ENCODE measurements at places on chromosomes 5 and 9.
A peak's percentile ranks its signal among the peaks of the same experiment; 100 is the strongest.

GRCh38 chr5:155299386-155300005 is 285.9 kb downstream of the KIF4B start:
- DNase-seq, result no peak

DNA sequence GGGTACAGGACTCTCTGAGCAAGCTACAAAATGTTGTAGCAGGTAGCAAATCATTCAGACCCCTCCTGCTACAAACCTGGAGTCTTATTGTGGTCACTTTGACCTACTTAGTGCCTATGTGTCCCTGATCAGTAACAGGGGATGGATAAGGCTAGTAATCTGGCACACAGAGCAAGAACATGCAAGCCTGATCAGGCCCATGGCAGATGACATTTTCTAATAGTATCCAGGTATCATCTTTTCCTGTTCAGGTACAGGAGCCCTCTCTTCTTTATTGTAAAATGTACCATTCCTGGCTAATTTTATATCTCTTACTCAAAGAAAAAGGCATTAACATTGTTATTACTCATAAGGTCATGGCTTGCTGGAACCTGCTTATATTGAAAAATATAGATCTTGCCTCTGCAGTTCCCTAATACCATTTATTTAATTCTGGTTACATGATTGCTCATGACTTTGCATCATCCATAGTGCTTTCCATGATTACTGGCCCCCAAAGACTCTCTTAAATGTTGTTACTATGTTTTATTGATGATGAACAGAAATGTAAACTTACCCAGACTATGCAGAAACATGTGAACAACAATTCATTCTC is 18.2 kb upstream of the CCNH start:
- DNase-seq, result no peak

- peak; percentile 48 for DNase-seq
These were observed 1.5 kb downstream of the SV2C start for GRCh38 chr5:76084496-76085242.

DNA sequence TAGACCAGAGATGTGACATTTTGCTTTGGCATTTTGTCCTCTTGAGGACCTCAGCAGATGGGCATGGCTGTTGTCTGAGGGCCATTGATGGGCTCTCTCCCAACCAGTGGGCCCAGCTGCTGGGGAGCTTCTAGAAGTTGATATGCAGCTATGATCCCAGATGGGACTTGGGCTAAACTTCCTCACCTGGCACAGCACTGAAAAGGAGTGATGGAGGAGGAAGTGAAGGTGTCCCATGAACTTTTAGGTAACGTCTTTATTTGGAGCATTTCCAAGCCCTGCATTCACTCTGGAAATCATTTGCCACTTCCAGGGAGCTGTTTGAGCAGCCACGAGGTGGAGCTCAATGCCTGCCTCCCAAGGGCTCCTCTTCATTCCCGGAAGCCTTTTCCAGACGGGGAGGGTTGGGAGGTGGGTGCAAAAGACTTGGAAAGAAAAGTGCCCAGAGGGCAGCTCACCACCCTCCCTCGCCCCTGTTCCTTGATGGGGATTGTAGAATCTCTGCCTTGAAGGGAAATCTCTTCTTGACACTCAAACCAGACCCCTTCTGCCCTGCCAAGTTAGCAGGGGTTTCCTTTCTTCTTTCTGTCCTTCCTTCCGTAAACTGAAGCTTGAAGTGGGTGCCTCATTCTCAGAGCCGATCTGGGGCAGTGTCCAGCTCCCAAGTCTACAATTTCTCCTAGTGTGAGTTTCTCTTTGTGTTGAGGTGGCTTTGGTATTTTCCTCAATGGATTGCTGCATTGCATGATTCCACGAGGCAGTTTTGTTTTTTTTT is 18.1 kb upstream of the NEUROG1 start:
- DNase-seq, result peak; percentile 68

- no peak for DNase-seq
These were observed 179.1 kb downstream of the MUSK start for GRCh38 chr9:110847671-110848070.

DNA sequence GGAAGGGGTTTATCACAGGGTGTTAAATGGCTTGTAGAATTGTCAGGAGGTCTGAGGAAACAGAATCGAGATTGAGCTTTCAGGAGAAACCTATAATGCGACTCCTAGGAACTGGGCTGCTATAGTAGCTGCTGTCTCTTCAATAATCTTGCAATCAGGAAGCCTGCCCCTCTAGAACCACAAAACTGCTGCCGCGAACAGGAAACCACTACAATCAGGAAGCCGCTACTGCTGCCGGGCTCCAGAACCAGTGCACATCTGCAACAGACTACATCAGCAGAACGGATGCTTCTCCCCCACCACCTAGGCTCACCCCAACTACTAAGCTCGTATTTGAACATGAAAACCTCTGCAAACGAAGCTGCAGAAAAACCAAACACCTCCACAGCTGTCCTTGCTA is 31.6 kb downstream of the TNFSF8 start:
- DNase-seq, result no peak

- DNase-seq, result no peak
These were observed 9.9 kb downstream of the MYOZ3 start for GRCh38 chr5:150670948-150671310.

DNA sequence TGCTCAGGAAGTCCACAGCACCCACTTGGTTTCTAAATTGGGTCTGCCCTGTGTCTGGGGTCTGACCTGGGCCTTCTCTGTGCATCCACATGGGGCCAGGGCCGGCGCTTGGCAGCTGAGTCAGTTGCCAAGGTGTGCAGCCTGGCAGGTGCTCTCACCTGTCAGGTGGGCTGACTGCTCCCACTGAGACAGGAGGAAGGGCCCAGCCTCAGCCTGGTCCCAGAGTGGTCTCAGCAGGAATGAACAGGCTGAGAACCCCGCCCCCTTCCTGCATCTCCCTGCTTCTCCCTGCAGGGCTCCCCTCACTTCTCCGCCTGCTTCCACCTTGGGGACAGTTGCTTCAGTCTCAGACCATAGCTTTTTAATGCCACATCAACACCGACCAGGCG is 60.5 kb downstream of the BARX1 start:
- DNase-seq, result no peak

GRCh38 chr9:120872791-120873502 is 4.0 kb downstream of the PHF19 start:
- DNase-seq, result no peak

GRCh38 chr9:96725576-96725975 is 52.3 kb downstream of the ZNF510 start:
- no peak for DNase-seq
